ENCODE measurements at places on chromosomes 5 and 9.

DNA sequence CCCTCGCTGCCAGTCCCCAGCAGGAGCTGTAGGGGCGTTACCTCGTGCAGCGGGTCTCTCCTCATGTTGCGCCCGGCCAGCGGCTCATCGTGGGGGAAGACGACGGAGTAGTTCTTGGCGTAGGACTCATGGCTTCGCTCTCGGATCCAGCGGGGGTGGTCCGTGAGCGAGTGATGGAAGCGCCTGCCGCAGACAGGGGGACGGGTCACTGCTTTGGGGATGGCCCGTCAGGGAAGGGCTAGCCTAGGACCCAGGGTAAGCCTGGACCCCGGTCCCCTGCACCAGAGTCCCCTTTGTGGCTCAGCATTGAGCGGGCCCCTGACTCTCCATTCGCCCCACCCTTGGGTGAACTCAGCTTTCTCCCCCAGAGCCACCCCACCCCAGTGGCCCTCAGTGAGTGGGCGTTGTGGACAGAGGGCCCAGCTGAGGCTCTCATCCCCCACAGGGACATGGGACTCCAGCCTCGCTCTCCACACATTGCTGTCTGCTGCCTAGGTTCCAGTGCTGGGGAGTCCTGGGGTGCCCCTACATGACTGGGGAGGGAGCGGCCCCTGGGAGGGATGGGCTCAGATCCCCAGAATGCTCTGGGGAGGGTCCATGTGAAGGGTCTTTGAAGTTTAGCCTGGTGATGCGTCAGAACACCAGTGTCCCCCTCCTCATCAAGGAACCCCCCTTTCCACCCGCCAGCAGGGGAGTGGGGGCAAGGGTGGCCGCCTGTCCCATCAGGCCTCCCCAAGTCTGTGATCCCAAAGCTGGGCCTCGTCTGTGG lies 29.7 kb downstream of the SARDH start:
- no peak for DNase-seq

- DNase-seq: no peak
These were observed 232.8 kb downstream of the TLE1 start for GRCh38 chr9:81456431-81457006.

- no peak for DNase-seq
These were observed 591.1 kb downstream of the DTWD2 start for GRCh38 chr5:118397236-118397635.

GRCh38 chr5:4207486-4207885 lies 611.9 kb downstream of the IRX1 start:
- DNase-seq: no peak

DNA sequence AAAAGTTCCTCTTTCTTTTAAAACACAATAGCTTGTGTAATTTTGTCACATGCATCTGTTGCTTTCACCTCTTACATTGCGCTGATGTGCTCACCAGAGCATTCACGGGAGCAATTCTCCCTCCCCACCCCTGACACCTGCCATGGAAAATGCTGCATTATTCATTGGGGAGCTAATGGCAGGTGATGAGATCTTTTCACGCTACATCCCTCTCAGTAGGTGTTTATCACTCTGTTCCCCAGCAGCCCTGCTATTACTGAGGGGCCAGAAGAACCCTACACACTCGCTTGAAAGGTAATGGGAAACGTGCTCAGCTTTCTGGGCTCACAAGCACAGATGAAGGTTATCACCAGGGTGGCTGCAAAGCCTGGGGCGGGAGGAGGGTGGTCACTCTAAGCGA lies 398.0 kb downstream of the PSAT1 start:
- DNase-seq: no peak

DNA sequence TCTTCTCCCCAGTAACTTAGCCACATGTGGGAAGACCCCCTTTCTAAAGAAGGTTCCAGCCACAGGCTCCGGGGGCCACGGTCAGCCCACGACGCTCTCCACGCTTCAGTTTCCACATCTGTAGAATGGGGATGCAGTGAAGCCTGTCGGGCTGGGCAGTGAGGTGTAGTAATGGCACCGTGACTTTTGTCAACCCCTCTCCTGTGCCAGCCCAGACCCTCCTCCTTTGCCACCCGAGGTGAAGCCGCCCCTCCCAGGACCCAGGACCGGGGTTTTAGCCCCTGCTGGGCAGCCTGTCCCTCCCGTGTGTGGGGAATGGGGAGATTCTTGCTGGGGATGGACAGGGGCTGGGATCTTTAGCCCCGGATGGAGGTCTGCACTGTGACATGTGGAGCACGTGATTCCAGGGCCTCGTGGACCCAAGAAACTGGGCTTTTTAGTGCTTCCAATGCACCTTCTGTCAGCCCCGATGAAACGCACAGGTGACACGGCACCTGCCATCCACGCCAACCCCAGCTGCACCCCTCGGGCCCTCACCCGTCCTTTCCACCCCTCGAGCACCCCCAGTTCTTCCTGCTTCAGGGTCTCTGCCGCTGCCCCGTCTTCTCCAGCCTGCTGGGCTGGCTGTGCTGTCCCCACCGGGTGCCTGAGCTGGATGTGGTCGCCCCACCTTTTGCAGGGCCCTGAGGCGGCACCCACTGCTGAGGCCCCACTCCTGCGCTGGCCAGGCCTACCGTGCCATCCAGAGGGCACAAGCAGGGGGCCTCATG lies 13.4 kb upstream of the RNU6ATAC start:
- DNase-seq: no peak

DNA sequence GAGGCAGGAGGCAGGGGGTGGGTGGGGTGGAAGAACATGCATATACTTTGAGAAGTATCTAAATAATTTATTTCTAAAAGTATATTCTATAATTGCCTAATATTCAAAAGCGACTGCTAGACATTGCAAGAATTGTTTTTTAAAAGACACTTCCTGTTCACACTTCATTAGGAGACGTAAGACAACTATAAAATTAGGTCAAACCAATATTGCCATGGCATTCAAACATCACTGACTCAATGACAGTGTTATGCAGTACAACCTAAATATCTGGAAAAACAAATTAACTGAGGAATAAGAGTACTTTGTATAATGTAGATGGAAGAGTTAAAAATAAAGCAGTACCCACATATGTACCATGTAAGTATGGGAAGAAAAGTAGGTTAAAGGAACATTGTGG lies 4.5 kb downstream of the CCNH start:
- DNase-seq: no peak

GRCh38 chr5:150512368-150512747 lies 4.4 kb downstream of the NDST1 start:
- DNase-seq: no peak

DNA sequence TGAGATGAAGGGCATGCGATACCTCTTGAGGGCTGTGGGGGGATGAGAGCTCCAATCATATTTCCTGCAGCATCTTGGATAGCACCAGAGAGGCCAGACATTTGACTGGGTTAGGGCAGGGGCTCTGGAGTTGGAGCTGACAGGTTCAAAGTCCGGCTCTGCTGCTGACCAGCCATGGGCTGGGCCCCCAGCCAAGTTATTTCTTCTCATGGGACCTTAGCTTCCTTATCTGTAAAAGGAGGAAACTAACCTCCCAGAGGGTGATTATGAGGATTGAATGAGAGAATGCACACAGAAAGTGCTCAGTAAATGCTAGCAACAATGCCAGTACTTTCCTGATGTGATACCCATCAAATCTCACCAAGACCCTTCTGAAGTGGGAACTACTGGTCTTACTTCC lies 65.2 kb upstream of the SLC25A51 start:
- peak; percentile 22 for DNase-seq

DNA sequence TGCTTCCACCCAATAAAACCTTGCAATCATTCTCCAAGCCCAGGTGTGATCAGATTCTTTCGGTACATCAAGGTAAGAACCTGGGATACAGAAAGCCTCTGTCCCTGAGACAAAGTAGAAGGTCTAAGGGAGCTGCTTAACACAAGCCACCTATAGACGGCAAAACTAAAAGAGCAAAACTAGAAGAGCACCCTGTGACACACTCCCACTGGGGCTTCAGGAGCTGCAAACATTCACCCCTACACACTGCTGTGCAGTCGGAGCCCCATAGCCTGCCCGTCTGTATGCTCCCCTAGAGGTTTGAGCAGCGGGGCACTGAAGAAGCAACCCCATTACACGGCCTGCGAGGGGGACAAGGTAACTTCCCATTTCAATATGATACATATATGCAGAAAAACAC lies 179.6 kb upstream of the CDH9 start:
- no peak for DNase-seq

- no peak for DNase-seq
These were observed at the start of gene ADAMTSL2 for GRCh38 chr9:133534346-133535291. ADAMTSL2 (plus strand) TSS chr9:133534704; CDS start chr9:133536713, 2,009 bp downstream.

- DNase-seq: no peak
These were observed 40.3 kb downstream of the POU4F3 start for GRCh38 chr5:146378986-146379385.

DNA sequence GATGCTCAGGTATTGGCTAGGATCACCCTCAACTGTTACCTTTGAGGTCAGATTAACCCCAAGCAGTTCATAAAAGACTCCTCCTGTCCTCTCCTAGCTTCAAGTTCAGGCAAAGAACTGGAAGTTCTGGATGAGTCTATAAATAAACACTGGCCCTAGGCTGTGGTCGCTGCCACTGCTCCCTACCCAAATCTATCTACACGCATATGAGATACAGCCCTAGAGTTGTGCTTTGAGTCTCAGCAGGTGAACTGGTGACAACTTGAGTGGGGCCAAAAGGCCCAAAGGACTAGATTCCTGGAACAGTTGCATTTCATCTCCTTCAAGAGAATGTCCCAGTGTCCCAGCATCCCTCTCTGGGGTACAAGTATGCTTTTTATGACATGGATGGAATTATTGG lies 62.6 kb downstream of the SAXO1 start:
- no peak for DNase-seq

DNA sequence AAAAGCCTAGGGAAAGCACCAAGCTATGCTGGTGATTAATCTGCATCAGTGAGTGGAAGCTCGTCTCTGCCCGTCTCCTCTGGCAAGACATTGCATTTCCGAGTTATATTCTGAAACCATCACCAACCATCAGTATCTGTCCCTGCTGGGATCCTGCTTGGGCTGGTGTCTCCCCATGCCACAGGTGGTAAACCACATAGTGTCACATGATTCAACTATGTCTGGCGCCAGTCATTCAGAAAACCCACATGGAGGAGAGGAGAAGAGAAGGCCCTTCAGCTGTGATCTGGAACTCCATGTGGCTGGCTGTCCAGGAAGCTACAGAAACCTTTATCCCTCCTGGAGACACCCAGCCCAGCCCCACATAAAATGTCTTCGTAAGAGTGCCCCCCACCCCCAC lies 4.8 kb downstream of the IL9 start:
- no peak for DNase-seq

- no peak for DNase-seq
These were observed 157.8 kb upstream of the TRPM3 start for GRCh38 chr9:71279151-71279739.

Data from hematopoietic multipotent progenitor cell treated with erythropoietin and hydrocortisone succinate and interleukin-3 and kit ligand, for 15 days (in vitro differentiated cells).